ENCODE measurements at places on chromosomes 7 and 10.

GRCh38 chr7:90455163-90456030 is 14.0 kb upstream of the PTTG1IP2 start:
- peak; percentile 24 for DNase-seq

GRCh38 chr10:69787681-69788080 is 14.0 kb upstream of the COL13A1 start:
- no peak for DNase-seq

GRCh38 chr10:30445711-30446110 is 11.7 kb downstream of the MAP3K8 start:
- DNase-seq, result no peak

- no peak for DNase-seq
Observed at GRCh38 chr7:95318501-95319100, 5.7 kb downstream of the PON1 start.

DNA sequence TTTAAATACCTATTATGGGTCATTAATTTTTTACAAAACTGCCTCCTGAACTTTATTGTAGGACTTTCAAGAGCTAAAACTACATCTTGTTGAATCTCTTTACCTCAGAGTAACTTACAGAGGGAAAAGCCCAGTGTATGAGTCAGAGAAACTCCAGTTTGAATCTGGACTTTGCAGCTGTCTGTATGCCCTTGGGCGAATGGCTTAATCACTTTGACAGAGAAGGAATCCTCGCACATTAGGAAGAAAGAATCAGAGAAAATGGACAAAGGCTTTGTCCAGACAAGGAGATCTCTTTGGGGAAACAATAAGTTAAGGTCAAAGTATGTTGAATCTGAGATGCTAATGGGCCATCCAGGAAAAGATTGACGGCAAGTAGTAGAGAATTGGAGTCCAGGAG is 484.2 kb upstream of the CELF2 start:
- no peak for DNase-seq

DNA sequence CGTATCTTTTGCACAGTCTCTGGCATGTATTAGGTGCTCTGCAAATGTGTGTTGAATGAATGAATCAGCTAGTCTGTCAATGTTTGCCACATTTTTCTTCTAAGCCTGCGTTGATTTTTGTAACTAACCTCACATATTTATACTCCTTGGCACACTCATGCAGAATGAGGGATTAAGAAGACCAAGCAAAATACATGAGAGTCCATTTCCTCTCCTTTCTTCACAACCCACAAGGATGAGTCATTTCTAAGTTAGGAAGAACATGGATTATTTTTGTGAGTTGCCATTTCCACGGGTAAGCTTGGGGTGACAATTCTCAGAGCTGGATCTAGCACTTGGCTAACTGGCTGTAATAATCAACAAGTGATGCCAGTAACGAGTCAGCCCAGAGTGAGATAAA is 158.8 kb downstream of the TWIST1 start:
- DNase-seq, result no peak

- no peak for DNase-seq
Observed at GRCh38 chr7:140903741-140904480, 20.8 kb downstream of the BRAF start.

GRCh38 chr7:80601999-80602398 is 36.4 kb upstream of the CD36 start:
- no peak for DNase-seq

DNA sequence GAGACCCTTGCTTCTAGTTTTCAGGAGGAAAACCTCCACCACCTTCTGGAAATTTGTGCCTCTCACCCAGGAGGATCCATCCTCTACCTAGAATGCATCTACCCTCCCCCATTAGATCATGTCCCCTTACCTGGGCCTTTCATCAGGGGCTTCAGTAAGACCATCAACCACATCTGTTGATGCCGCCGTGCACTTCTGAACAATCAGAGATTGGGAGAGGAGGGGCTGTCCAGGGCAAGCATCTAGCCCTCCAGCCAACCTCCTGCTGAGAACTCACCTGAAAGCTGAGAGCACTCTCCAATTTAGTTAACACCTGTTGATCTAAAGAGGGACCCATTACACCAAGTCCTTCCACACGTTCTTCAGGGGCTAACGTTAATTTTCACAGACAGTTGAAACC is 57.6 kb upstream of the PIK3CG start:
- DNase-seq, result no peak

- DNase-seq, result peak; percentile 26
Observed at GRCh38 chr7:88146616-88147015, 73.2 kb downstream of the SRI start.

- DNase-seq, result no peak
Observed at GRCh38 chr7:27784399-27785053, 44.6 kb downstream of the TAX1BP1 start.

DNA sequence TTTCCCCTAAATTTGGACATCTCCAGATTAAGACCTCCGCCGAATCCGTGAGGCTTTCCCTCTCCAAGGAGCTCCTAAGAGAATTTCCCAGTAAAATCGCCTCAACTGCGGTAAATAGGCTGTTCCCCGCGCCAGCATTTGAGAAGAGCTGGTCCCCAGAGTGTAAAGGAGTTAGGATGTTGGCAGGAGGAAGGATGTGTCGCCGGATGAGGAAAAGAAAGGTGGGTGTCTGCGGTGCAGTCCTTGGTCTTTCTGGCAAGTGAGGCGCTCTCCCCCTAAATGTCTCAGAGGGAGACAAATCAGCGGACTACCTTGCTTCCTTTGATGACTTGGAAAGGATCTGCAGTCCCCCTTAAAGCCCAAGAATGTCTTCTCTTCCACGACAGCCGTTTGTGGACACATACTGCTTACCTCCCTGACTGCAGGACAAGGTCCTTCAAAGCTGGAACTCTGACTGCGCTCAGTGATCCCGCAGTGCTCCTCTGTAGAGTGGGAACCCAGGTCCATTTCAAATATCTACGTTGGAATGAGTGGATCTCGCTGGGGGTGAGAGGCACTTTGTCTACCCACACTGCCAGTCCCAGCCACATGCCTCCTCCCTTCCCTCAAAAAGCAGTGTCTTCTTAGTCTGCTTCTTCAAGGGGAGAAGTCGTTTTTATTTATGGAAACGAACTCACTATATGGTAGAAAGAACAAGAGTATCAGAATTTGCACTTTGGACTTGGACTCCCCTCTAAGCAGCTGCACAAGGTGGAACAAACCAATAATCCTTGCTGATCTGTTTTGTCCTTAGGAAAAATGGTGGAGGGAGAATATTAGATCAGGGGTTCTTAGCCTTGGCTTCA is 1.1 kb upstream of the DLG5 start:
- no peak for DNase-seq

GRCh38 chr10:123348691-123349572 is 194.7 kb downstream of the BUB3 start:
- DNase-seq, result no peak

DNA sequence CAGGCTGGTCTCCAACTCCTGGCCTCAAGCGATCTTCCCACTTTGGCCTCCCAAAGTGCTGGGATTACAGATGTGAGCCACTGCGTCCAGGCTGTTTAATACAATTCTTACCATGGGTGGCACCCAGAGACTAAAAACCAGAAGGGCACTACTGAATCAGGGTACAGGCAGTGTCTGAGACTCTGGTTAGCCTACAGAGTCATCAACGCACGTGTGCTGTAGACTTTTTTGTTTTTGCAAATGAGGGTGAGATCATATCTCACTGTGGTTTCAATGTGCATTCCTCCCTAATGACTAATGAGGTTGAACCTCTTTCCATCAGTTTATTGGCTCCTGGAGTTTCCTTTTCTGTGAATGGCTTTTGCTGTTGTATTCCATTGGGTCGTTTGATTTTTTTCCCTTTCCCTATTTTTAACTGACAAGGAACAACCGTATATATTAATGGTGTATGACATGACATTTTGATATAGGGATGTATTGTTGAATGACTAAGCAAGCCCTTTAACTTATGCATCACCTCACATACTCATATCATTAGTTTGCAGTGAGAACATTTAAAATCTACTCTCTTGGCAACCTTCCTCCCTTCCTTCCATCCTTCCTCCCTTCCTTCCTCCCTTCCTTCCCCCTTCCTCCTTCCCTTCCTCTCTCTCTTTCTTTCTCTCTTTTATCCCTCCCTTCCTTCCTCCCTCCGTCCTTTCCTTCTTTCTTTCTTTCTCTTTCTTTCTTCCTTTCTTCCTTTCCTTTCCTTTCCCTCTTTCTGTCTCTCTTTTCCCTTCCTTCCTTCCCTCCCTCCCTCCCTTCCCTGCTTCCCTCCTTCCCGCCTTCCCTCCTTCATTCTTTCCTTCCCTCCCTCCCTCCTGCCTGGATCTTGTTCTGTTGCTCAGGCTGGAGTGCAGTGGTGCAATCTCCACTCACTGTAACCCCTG is 9.3 kb upstream of the TMEM270 start:
- no peak for DNase-seq

DNA sequence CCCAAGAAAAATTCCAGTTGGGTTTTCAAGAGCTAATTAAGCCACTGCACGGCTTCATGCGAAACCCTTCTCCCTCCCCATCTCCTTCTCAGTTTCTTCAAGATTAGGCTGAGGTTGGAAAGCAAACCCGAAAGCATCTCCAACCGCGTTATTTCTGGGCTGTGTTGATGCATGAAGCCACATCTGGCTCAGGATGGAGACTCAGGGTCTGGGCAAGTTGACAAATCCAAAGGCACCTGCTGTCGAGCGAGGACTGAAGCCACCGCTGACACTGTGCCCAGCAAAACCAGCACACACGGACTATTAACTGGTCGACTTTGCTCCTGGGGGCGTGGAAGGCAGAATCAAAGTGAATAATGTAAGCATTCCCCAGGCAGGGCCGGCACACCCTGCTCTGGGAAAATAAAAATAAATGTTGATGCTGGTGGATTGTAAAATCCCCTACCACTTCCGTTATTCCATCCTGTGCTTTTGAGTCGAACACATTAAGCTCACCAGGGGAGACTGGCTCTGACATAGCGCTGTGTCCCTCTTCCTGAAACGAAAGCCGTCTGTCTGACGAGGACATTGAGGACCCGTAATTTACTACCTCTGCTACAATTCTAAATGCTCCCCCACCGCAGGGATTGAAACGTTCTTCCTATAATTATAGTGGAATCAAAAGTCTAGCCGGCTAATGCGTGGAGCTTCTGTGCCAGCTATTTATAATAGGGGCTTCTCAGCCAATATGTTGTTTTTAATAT is 269.8 kb downstream of the ADARB2 start:
- DNase-seq, result no peak

- DNase-seq, result no peak
Observed at GRCh38 chr10:113096128-113096996, 146.3 kb downstream of the TCF7L2 start.

DNA sequence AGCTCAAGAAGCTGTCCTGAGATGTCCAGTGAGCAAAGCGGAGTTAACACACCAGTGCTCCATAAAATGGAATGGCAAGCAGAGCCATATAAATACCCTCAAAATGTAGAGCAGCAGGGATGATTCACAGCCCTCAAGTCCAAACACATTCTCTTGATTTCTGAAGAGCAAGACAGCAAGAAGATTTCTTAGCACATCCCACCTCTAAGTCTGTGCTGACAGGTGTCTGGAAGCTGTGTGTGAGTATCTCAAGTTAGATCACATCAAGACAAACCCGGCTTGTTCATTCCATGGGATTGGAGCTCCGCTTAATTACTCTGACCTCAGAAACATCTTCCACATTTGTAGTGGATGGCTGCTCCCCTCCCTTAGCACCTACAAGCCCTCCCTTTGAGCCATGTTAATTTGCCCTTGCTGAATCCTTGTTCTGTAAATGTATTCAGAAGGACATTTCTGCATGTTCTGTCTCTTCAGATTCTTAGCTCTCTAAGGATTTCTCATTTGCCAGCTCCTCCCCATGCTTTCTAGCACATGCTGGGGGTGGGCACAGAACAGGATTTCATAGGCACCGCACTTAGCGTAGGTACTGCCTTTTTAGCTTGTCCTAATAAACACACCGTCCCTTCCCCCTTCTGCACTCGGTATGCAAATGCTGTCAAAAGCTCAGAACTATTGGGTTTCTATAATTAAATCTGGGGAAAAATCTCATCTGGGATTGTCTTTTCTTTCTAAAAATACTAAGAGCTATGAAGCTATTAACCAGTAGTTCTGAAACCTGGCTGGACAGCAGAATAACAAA is 112.7 kb downstream of the CPXM2 start:
- DNase-seq, result no peak

GRCh38 chr10:88186335-88186734 is 322.9 kb downstream of the PTEN start:
- no peak for DNase-seq

DNA sequence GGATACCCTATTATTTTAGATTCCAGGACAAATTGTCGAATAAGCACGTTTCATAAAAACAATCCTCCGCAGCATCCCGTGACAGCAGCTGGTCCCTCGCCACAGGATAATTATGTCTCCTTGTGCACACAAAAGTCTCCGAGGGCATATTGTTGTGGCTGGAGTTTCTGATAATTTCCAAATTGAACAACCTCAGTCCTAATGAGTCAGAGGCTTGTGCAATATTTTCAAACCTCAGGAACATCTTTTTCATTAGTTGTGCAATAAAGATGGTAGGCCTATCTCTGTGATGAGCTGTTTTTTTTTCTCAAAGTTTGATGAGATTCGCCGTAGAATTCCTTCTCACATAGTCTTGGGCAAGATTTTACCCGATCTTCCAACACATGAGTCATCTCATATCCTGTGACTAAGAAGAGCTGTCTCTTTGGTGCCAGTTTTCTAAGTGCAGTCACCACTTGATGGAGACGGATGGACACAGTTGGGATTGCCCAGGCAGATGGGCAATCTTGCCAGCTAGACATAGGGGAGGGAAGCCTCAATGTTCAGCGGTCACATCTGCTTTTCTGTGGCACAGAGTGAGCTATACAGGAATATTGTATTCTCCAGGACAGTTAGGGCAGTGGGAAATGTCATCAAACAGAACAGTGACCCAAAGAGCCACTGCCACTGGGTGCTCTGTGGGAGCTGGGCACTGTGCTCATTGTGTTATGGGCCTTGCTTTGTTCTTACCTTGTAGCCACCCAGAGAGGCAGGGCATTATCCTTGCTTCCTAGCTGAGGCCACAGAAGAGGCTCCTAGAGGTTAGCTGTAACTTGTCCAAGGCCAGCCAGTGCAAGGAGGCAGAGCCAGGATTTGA is 7.8 kb downstream of the HTRA1 start:
- DNase-seq, result no peak

GRCh38 chr7:35649711-35650110 is 45.2 kb downstream of the HERPUD2 start:
- DNase-seq, result no peak

DNA sequence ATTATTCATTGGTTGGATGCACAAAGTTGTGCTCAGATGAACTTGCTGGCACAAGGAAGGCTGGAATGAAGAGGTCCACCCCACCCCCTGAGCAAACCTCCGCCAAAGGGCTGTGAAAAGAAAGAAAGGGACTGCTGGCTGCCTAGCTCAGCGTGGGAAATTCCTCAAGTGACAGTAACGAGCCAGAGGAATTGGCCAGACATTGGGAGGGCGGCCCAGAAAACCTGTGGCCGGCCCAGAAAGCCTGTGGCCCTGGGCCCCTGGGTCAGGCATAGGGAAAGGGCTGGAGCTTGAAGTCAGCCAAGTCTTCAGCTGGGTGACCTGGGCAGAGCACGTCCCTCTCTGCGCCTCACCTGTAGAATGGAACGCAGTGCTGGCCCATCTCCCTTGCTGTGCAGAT is 30.6 kb upstream of the CTBP2 start:
- no peak for DNase-seq

- DNase-seq, result no peak
Observed at GRCh38 chr7:143405173-143406001, 3.3 kb downstream of the EPHA1 start.

- DNase-seq, result no peak
Observed at GRCh38 chr7:52311886-52312285, 723.5 kb upstream of the POM121L12 start.

All from prostate gland (tissue), 2 donors.